Purkinje cell (primary cell): ENCODE measurements at places on chromosomes 13 and 19. TPM values are rescaled to one million over a fixed set of nuclear protein-coding genes. Genes with fewer than 3 reads are reported as not detected.

Gene F10
- 0.55 TPM in 1 of 2 replicates, not detected in the other for polyA plus RNA-seq

Gene ZNF90
- polyA plus RNA-seq, result 0.46 TPM in 1 of 2 replicates, not detected in the other

Gene PALM
- 0.28 and 0.99 TPM in 2 replicates for polyA plus RNA-seq

Gene ONECUT3
- polyA plus RNA-seq, result not detected in 2 replicates

Gene MPND
- polyA plus RNA-seq, result 2.7 and 4.7 TPM in 2 replicates

Gene DNAJC15
- 70.6 and 73.6 TPM in 2 replicates for polyA plus RNA-seq

Gene PCDH20
- polyA plus RNA-seq, result 8.3 TPM in 1 of 2 replicates, not detected in the other

Gene LIG4
- polyA plus RNA-seq, result 13.7 and 20.0 TPM in 2 replicates

Gene KLK2
- polyA plus RNA-seq, result 0.20 TPM in 1 of 2 replicates, not detected in the other

Gene IGSF23
- not detected in 2 replicates for polyA plus RNA-seq

Gene EFNA2
- not detected in 2 replicates for polyA plus RNA-seq

Gene FFAR3
- polyA plus RNA-seq, result not detected in 2 replicates

Gene KANK3
- not detected in 2 replicates for polyA plus RNA-seq

Gene GATAD2A
- polyA plus RNA-seq, result 2.0 and 2.3 TPM in 2 replicates

Gene COMP
- not detected in 2 replicates for polyA plus RNA-seq
